ENCODE measurements at places on chromosomes 3 and 15.

DNA sequence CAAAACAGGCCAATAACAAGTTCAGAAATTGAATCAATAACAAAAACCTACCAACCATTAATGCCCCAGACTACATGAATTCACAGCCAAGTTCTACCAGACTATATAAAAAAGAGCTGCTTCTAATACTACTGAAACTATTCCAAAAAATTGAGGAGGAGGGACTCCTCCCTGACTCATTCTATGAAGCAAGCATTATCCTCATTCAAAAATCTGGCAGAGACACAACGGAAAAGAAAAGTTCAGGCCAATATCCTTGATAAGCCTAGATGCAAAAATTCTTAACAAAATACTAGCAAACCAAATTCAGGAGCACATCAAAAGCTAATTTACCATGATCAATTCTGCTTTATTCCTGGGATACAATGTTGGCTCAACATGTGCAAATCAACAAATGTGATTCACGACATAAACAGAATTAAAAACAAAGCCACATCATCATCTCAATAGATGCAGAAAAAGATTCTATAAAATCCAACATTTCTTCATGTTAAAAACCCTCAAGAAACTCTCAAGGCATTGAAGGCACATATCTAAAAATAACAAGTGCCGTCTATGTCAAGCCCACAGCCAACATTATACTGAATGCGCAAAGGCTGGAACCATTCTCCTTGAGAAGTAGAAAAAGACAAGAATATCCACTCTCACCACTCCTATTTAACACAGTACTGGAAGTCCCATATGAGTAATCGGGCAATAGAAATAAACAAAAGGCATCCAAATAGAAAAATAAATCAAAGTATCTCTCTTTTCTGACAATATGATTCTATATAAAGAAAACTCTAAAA is 573.6 kb upstream of the GRM7 start:
- H3K4me3 ChIP-seq = no peak overlapping the region
- no peak overlapping the region for H3K27ac ChIP-seq
- no peaks in the 10 kb centered on the region for H3K27me3 ChIP-seq
- H3K36me3 ChIP-seq = no peaks in the 10 kb centered on the region

DNA sequence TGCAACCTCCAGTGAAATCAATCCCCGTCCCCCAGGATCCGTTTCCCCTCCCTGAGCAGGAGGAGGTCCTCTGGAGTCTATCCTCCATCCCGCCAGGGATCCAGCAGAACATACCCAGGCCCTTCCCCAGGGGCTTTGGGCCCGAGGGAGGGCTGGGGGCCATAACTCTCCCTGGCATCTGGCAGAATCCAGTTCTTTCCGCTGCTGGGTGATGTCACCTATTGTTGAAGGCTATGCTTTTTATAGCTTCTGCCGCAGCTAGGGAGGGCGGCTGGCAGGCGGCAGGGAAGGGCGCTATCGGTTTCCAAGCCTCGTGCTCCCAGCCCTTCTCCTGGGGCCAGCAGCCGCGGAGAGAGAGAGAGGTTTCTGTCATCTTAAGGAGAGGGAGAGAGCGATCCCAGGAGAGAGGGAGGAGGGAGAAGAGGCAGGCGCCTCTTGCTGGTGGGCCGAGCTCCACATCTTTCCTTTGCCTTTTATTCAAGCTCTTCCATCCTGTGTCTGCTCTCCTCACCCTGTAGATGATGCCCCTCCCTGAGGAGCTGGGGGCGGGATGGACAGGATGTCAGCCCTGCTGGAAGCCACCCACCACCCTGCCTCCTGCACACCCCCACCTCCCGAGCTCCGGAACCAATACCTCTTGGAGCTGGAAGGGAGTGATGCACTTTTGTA is 120.1 kb downstream of the ANP32A start:
- H3K27me3 ChIP-seq = no peaks in the 10 kb centered on the region
- H3K4me1 ChIP-seq = no peaks in the 10 kb centered on the region
- peak overlapping the region; percentile 23 for H3K27ac ChIP-seq
- H3K36me3 ChIP-seq = no peaks in the 10 kb centered on the region
- H3K4me3 ChIP-seq = no peak overlapping the region

GRCh38 chr3:123422457-123422856 is 26.4 kb downstream of the ADCY5 start:
- no peak overlapping the region for H3K4me3 ChIP-seq
- H3K27ac ChIP-seq = peak overlapping the region; percentile 45
- no peak for DNase-seq
- H3K27me3 ChIP-seq = no peaks in the 10 kb centered on the region

- H3K4me3 ChIP-seq = no peak overlapping the region
- H3K27me3 ChIP-seq = no peaks in the 10 kb centered on the region
- peak overlapping the region; percentile 47 for H3K27ac ChIP-seq
- no peaks in the 10 kb centered on the region for H3K36me3 ChIP-seq
Measured at GRCh38 chr3:15292765-15293522, 39.4 kb downstream of the SH3BP5 start.

DNA sequence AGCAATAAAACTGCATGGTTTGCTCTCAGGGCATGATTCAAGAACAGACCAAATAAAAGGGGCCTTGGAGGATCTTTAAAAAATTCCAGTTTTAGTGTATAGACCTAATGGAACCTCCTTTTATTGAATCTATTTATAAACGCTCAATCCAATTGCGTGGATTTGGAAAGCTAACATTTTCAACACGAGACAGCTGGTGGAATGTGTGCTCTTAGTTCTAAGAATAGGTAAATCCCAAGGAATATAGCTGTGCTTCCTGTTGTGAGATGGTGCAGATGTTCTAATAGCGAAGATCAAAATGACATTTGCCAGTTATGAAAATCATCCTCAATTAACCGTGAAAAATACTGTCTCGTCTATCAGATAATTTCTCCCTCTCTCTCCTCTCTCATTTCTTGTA is 192.5 kb downstream of the ATP10A start:
- no peak for DNase-seq
- no peaks in the 10 kb centered on the region for H3K4me1 ChIP-seq
- no peaks in the 10 kb centered on the region for H3K36me3 ChIP-seq
- H3K27ac ChIP-seq = peak overlapping the region; percentile 35
- H3K27me3 ChIP-seq = no peaks in the 10 kb centered on the region

DNA sequence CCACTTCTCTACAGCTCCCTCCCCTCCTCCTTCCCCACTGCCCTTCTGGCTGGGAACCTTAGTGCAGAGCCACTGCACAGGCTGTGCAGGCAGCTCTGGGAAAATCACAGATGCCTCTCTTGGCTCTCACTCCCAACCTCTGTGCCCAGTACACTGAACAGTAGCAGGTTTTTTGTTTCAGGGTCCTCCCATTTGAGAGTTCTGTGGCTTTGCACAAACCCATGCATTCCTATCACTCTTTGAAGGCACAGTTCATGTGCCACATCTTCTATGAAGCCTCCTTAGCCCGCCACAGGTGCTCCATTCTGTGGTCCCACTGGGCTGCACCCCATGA is 103.9 kb downstream of the SNRK start:
- H3K4me3 ChIP-seq = no peak overlapping the region
- H3K4me1 ChIP-seq = no peaks in the 10 kb centered on the region
- no peaks in the 10 kb centered on the region for H3K27me3 ChIP-seq
- H3K27ac ChIP-seq = no peak overlapping the region
- no peaks in the 10 kb centered on the region for H3K36me3 ChIP-seq

- no peaks in the 10 kb centered on the region for H3K27me3 ChIP-seq
- H3K4me1 ChIP-seq = no peaks in the 10 kb centered on the region
- no peak for DNase-seq
- no peaks in the 10 kb centered on the region for H3K36me3 ChIP-seq
- no peak overlapping the region for H3K27ac ChIP-seq
Measured at GRCh38 chr3:142274908-142275307, 49.5 kb upstream of the GK5 start.

Measured in prostate gland (tissue), 2 donors.